ENCODE measurements at places on chromosomes 5 and 9.

DNA sequence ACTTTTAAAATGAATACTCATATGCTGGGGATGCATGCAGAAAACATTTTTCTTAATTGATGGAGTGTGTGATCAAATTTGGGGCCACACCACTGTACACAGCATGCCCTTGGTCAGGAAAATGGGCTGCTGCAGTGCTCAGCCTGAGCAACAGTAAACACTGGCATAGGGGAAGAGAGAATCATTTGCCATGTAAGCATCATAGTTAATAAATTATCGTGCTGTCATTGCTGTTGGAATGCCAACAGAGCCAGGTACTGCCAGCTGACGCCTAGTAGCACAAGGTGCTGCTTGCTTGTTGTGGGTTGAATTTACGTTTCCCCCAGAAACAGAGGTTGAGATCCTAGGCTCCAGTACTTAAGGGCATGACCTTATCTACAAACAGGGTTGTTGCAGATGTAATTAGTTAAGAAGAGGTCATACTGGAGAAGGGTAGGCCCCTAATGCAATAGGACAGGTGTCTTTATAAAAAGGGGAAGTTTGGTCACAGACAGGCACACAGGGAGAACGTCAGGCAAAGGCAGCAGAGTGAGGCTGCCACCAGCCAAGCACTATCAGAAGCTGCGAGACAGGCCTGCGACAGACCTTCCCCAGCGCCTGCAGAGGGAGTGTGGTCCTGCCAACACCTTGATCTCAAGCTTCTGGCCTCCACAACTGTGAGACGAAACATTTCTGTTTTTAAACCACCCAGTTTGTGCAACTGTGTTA lies 25.3 kb downstream of the DAP start:
- no peak for DNase-seq

GRCh38 chr5:96871686-96872085 lies 4.6 kb upstream of the ERAP2 start:
- DNase-seq = no peak

GRCh38 chr9:115412656-115413055 lies 294.7 kb upstream of the TNC start:
- no peak for DNase-seq

GRCh38 chr5:93519740-93520139 lies 61.3 kb downstream of the NR2F1-AS1 start:
- no peak for DNase-seq

DNA sequence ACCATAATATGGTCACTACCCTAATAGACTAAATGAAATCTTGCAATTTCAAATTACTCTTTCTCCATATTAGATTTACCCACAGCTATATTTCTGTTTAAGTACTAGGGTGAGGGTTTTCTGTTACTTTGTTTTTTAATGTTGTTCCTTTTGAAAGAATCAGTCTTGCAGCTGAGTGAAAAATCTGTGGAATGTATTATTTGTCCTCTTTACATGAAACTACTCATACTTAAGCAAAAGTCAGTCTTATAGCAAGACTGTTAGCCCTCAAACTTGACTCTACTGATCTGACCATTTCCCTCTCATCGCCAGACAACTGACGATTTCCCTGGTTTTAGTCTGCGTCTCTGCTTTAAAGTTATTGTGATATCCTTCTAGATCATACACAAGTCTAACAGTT lies 84.0 kb downstream of the PIK3R1 start:
- DNase-seq = no peak

GRCh38 chr9:134546246-134546731 lies 95.3 kb upstream of the COL5A1 start:
- DNase-seq = no peak

DNA sequence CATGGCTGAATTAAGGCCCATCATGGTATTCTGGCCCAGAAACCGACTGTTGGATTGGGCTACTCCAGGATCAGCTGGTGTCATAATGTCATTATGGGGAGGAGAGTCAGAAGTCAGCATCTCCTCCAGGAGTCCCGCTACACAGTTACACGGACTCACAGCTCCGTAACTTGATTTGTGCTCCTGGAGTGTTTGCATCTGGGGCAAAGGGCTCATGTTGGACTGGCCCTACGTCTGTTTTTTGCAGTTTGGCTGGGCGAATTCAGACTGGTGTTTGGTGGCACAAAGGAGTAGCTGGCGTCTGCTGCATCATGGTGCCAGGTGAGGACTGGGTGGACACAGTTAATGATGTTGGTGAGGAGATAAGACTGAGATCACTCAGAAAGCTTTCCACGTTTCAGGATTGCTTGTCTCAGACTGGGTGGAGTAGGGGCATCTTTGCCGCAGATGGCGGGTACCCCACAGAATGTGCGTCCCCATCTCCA lies 31.3 kb downstream of the OR2V1 start:
- DNase-seq = no peak

DNA sequence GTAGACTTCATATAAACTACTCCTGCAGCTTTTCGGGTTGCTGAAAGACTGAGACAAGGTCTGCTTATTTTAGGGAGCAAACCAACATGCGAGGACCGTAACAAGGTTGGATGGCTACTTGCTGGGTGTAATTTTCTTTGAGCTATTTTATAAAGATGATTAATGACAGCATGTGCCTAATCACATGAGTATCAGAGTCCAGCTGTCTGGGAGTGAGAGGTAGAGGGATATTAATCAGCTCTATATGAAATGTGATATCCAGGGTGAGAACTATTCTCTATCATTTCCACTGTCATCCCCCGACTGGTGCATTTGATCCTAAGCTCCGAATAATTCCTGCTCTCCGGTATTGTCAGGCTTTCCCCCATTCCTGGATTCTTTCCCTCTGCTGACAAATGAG lies 193.8 kb upstream of the HMHB1 start:
- DNase-seq = no peak

- no peak for DNase-seq
Measured at GRCh38 chr5:167049043-167049663, 1242.3 kb upstream of the WWC1 start.

- no peak for DNase-seq
Measured at GRCh38 chr5:115531380-115531779, 13.2 kb downstream of the FEM1C start.
